ENCODE measurements at places on chromosomes 1 and 21. TPM values are rescaled to one million over a fixed set of nuclear protein-coding genes. Genes with fewer than 3 reads are reported as not detected.

The LIN28A gene
- 0.38 TPM for total RNA-seq

The GJB5 gene
- total RNA-seq = not detected

The CD58 gene
- 13.9 TPM for total RNA-seq

The CLCA4 gene
- total RNA-seq = not detected

The MANEAL gene
- total RNA-seq = 0.81 TPM

The ZNF496 gene
- 51.1 TPM for total RNA-seq

The OLIG2 gene
- not detected for total RNA-seq
